ENCODE measurements at places on chromosomes 3 and 15.

DNA sequence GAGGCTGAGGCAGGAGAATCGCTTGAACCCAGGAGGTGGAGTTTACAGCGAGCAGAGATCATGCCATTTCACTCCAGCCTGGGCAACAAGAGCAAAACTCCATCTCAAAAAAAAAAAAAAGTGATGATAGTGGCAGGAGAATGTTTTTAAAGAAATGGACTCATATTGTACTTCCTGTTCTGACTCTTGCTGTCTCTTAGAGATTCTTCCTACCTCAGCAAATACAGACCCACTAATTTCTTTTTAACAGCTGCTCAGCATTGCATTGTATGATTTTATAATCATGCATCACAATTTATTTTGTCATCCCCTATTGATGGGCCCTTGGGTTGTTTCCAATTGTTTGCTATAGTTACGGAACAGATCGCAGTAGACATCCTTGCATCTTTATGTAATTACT is 8.8 kb upstream of the ANKDD1A start:
- DNase-seq, result no peak

- DNase-seq, result no peak
Observed at GRCh38 chr3:101588616-101589015, 14.6 kb downstream of the PCNP start.

- no peak for DNase-seq
Observed at GRCh38 chr3:112847692-112848091, 1.0 kb upstream of the CD200R1L start.

DNA sequence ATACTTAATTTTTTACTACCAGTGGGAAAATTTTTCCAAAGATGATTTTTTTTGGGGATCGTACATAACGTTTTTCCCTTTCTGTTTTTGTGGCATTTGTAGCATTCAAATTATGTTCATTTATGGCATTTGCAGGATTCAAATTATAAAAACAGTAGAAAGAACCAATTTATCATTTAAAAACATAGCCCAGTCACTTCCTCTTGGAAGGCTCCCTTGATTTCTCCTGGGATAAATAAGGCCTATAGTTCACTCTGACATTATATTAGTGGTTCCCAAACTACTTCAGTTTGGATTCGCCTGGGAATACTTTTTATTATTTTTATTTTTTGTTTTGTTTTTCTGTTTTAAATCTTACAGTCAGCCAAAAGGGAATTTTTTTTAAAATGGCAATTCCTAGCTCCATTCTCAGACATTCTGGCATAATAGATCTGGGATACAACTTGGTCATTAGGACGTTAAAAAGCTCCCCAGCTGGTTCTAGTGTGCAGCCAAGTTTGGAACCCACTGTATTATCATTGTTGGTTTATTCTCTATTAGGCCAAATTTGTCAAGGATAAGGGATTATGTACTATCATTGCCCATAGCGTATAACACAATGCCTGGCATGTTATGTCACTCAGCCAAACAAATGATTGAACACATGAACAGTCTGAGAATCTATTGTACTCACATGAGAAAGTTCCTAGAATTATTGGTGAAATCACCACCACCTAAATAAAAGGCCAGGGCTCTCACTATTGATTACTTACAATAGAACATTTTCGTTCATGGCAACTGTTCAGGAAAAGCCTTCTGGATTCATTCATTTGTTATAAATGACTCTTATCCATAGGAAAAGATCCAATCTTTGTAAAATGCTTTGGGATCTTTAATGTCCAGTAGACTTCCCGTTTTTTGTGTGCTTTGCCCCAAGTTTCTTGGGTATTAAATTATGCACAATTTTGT is 28.9 kb downstream of the RARB start:
- no peak for DNase-seq

GRCh38 chr15:82963471-82964341 is 11.2 kb upstream of the HOMER2 start:
- no peak for DNase-seq

- DNase-seq, result no peak
Observed at GRCh38 chr15:97084650-97085049, 754.1 kb downstream of the NR2F2 start.

DNA sequence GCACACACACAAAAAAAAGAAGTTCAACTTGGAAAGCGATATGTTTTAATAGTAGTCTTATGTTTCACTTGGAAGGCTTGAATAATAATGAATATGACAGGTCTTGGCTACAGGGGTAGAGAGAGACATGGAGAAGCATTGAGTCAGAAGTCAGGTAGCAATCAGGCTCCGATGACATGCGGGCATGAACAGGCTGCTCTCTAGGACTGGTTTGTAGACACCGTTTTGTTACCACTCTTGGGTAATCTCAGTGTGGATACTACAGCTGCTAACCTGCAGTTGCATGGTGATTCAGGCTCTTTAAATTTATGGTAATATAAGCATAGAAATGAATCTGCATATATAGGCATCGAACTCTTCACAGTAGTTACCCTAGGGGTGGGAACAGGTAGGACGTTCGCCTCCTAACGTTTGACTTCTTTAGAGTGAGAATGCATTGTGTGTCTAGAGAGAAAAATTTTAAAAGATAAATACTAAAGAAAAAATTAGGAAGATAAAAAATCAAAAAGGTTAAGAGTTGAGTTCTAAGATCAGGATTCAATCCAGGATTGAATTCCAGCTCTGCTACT is 241.6 kb upstream of the KBTBD8 start:
- no peak for DNase-seq

DNA sequence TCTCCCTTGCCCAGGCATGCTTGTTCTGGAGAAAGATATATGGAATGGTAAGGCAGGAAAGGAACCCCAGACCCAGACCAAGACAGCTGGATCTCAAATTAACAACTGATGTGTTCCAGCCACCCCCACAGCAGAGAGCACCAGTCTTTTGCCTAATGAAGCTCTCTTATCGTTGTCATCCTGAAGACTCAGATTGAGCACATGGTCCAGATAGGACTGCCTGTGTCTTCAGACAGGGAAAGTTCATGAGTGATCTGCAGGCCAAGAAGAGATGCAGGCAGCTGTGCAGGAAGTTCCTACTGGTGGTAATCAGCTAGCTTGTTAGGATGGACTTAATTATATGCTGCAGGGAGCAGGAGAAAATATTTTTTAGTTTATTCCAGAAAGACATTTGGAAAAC is 53.3 kb downstream of the PPP2R3A start:
- no peak for DNase-seq

DNA sequence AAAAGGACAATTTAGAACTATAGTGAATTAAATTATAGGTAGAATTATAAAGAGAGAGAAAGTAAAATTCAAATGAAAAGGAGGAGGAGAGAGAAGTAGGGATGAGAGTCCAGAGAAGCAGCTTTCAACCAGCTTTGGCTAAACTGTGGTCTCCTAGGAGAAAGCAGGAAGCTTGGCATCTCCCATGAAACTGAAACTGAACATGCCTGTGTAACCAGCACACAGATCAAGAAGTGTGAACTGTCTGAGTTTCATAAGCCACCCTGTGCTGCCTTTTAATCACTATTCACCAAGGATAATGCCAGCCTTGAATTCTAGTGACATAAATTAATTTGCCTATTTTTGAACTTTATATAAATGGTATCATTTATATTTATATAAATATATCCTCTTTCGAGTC is 128.5 kb downstream of the MYRIP start:
- DNase-seq, result no peak

Measured in anterior cingulate cortex (tissue), 58 donors.